WTC11 (cell line): ENCODE measurements at places on chromosomes 11 and 22. TPM values are rescaled to one million over a fixed set of nuclear protein-coding genes. Genes with fewer than 3 reads are reported as not detected.

DNA sequence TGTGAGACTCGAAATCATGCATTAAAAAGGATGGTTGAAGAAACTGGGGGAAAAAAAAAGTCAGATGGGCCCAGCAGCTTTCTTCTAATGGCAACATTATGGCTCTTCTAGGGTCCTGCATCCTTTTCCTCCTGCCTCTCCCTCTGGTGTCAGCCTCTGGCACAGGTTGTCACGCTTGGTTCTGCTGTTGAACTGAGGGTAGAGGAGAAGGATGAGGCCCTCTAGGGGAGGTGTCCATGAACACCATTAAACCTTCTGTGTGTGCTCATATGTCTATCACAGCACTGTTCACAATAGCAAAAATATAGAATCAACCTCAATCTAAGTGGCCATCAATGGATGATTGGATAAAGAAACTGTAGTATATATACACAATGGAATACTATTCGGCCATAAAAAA is 36.0 kb downstream of the BUD13 start:
- DNase-seq, result no peak

MUC2 gene
- total RNA-seq, result 0.07 to 0.60 TPM (median 0.22 TPM) in 3 replicates

DNA sequence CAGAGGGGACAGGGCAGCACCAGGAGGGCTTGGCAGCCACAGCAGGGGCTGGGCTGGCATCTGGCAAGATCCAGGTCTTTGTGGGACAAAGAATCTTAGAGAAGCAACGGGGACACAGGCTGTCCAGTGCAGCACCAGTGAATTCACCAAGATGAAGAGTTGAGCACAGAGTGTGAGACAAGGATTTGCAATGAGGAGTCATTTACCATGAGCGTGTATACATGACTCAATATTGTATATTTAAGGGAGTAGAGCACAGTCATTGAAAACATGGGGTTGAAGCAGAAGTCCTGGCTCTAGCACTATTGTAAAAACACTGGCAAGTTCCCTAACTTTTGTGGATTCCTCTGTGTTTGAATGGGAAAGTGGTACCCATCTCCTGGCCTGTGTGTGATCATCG is 3.5 kb downstream of the APOL1 start:
- no peak for DNase-seq

DNA sequence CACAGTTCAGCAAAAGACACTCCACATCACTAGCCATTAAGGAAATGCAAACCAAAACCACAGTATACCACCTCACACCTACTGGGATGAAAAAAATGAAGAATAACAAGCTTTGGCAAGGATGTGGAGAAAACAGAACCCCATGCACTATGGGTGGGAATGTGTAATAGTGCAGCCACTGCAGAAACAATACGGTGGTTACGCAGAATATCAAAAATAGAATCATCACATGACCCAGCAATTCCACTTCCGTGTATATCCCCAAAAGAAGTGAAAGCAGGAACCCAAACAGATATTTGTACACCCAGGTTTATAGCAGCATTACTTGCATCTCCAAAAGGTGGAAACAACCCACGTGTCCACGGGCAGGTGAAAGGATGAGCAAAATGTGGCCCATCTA is 20.8 kb downstream of the CARS1 start:
- DNase-seq, result no peak

GRCh38 chr11:64477675-64478074 is 113.3 kb upstream of the SLC22A12 start:
- DNase-seq, result no peak
